ENCODE measurements at places on chromosomes 12 and 14. TPM values are rescaled to one million over a fixed set of nuclear protein-coding genes. Genes with fewer than 3 reads are reported as not detected.

ANGEL1 gene
- 8.3 TPM for total RNA-seq

CPNE6 gene
- under 0.01 TPM for total RNA-seq

IAPP gene
- total RNA-seq = not detected

PRKAG1 gene
- 86.2 TPM for total RNA-seq

HRK gene
- total RNA-seq = not detected

RND1 gene
- total RNA-seq = 0.44 TPM

CRIP2 gene
- total RNA-seq = 60.7 TPM

MEG3 gene
- total RNA-seq = 351 TPM

ASB2 gene
- total RNA-seq = 1.1 TPM

FAM186B gene
- total RNA-seq = 0.14 TPM

SERPINA6 gene
- total RNA-seq = not detected

ACOT6 gene
- total RNA-seq = not detected

LALBA gene
- total RNA-seq = not detected

KRT83 gene
- not detected for total RNA-seq

FLVCR2 gene
- 1.1 TPM for total RNA-seq

BCL11B gene
- total RNA-seq = not detected

Data from placental pericyte (primary cell).